Keratinocyte (primary cell): ENCODE measurements at places on chromosomes 2 and 18.

GRCh38 chr2:241726459-241726858 lies 8.0 kb upstream of the D2HGDH start:
- DNase-seq, result no peak

DNA sequence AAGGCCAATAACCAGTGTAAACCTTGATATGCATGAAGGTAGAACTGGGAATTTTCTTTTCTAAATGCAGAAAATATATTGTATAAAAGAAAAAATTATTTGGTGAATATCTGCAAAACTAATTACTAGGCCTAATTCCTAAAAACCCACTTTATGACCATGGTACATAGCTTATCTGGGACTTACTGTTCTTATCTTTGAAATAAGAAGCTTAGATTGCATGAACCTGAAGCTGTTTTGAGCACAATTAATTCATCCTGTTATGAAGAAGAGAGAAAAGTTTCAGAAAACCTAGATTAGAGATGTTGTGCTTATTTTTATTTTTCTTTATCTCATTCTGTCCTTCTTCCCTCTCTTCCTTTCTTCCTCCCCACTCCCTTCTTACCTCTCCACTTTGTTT lies 235.0 kb downstream of the GULP1 start:
- DNase-seq, result no peak

GRCh38 chr2:100814453-100814852 lies 5.5 kb upstream of the NPAS2 start:
- no peak for DNase-seq

- DNase-seq, result no peak
Observed at GRCh38 chr2:237599465-237600110, 9.1 kb upstream of the RAB17 start.

GRCh38 chr2:7706791-7707190 lies 789.6 kb downstream of the RNF144A start:
- no peak for DNase-seq

DNA sequence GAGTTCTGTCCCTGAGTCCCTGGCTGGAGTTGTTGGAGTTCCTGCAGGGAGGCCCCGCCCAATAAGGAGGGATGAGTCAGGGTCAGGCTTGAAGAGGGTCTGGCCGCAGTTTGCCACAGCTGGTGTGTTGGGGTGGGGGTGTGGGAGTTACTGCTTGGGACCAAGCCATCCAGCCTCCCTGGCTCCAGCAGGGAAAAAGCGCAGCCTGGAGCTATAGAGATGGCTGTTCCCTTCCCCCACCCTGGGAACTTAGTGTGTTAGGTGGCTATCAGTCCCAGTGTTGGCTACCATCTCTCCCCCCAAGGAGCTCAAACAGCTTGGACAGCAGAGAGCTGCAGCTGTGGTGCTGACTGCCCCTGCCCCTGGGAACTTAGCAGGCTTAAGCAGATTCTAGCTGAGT lies 13.2 kb upstream of the TANK start:
- no peak for DNase-seq

DNA sequence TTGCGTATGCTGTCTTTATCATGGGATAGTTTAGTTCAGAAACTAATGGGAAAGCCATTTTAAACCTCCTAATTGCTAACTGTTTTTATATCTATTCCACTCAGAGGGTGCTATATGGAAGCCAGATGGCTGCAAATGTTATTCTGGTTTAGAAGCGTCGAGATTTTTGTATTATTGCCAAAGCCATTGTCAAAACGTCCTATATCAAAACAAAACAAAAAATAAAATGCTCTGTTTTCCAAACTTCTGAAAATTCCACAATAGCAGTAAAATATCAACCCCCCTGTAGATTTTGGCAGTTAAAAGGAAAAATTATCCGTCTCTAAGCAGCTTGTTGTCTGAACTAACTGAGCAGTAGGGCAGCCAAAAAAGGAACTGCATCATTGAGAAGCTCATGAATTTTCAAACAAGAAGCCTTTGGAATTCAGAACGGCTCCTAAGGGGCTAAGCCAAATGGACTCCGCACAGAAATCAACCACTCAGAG lies 195.4 kb upstream of the CWC22 start:
- DNase-seq, result no peak

GRCh38 chr18:75173125-75173432 lies 35.9 kb downstream of the PTGR3 start:
- no peak for DNase-seq

DNA sequence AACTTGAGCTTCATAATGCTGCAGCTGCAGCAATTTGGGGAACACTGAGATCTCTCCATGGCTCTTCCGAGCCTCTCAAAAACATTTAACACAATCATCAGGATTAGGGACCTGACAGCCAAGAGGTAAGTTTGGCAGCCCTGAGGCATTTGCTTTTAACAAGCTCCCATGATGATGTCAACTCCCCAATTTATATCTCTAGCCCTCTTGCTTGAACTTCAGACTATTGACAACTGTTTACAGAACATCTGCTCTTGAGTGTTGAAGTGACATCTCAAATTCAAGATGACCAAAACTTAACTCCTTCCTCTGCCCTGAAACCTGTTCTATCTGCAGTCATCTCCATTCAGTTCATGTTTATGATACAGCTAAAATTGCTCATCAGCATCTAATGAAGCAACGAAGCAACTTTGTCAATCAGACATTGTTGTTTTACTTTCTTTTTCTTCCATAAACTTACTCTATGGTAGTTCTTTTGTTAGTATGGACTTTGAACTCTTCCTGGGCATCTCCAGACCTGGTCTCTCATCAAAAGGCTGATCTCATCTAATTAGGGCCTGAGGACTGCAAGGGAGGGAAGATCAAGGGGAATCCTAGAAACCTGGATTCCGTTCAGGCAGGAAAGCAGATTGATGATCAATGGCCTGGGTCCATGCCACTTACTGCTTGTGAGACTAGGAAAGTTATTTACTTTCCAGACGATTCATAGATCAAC lies 48.1 kb downstream of the SEMA4F start:
- DNase-seq, result no peak

- no peak for DNase-seq
Observed at GRCh38 chr18:26457611-26458353, 90.6 kb downstream of the KCTD1 start.

DNA sequence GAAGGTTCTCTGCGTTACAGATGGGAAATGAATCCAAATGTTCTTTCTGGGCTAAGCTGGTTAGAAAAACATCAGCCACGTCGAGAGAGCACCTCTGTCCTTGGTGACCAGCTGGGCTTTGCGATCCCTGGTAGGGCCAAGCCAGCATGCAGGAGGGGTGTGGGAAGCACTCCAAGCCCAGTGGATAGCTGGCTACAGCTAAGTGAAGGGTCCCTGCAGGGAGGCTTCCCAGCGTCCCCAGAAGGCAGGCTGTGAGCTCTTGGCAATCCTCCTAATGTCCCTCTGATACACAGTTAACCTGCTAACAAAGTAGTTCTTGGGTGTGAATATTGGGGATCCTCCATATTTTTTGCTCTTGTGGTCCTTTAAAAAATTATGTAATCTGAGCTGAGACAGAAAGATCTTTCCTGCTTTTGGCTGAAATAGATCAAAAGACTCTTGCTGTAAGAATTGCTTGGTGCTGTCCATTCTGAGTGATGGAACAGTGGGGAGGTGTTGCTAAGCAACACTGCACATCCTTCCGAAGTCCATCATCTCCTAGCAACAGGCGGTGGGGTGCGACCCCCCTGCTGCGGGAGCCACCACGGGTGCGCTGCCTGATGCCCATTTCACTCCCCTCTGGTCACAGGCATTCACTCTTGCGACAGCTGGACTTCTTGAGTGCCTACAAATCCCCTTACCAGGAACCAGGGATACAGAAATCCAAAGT lies 88.5 kb upstream of the UXS1 start:
- DNase-seq, result no peak

- DNase-seq, result peak; percentile 80
Observed at GRCh38 chr18:39946623-39947061, 2008.4 kb upstream of the PIK3C3 start.

GRCh38 chr2:144707736-144708326 lies 187.9 kb upstream of the ZEB2 start:
- no peak for DNase-seq

GRCh38 chr2:235391921-235392615 lies 101.8 kb upstream of the AGAP1 start:
- DNase-seq, result no peak

GRCh38 chr2:238566001-238566645 lies 139.4 kb downstream of the ASB1 start:
- no peak for DNase-seq

DNA sequence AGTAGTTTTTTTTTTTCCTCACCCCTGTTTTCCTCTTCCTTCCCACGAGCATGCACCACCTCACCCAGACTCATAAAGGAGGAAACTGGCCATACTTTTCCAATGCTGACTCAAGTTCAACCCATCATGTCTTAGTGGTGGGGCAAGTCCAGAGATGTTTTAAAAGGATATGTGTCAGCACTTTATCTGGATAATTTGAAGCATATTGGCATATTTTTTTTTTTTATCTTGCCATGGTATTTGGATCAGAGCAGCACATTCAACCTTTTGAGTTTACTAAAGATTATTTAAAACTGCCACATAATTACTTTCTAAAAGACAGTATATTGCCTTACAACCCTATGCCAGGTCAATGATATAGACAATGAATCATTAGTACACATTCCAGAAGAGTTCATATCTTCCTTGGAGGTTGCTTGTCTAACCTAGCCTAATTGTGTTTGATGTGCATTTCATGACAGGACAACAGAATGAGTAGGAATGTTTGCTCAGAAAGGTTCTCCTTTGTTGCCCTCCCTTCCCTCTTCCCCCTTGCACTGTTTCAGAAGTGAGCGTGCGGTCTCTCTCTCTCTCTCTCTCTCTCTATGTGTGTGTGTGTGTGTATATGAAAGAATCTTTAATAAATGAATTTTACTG lies 950.7 kb upstream of the FAM98A start:
- peak; percentile 77 for DNase-seq

- no peak for DNase-seq
Observed at GRCh38 chr18:50675043-50675442, 115.2 kb downstream of the MAPK4 start.

- DNase-seq, result peak; percentile 71
Observed at GRCh38 chr18:26487437-26487836, 60.9 kb downstream of the KCTD1 start.

GRCh38 chr18:13989199-13989598 lies 73.9 kb upstream of the MC2R start:
- no peak for DNase-seq

DNA sequence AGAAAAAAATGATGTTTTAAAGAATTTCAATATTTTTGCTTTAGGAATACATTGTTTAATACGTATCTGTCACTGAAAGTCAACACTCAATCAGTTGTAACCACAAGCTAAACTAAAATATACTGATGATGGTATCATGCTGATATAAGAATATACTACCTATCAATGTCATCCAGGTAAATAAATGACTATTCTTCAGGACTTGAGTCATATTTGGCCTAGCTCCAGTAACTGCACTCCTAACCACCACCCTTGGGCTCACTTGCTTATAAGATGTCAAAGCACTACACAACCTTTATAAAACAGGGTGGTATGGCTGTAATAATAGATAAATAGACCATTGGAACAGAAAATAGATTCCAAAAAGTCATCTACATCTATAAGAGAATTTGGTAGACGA lies 48.8 kb downstream of the RND3 start:
- peak; percentile 19 for DNase-seq

DNA sequence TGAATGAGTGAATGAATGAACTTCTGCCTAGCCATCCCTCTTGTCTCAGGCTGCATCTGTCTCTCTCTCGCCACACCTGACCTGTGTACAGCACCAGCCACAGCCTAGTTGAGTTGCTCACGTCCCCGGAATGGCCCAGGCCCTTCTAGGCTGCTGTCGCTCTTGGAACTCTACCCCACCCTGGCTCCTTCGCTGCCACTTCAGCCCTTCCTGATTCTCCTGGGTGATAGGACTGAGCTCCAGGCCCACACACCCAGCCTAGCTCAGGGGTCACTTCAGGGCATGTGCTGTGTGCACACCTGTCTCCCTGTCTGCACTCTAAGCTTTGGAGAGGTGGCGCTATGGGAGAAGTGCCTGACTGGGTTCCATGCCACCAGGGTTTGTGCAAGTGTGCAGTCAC lies 236.6 kb downstream of the GLI2 start:
- DNase-seq, result no peak

- DNase-seq, result no peak
Observed at GRCh38 chr2:223936862-223937326, 8.2 kb downstream of the WDFY1 start.

DNA sequence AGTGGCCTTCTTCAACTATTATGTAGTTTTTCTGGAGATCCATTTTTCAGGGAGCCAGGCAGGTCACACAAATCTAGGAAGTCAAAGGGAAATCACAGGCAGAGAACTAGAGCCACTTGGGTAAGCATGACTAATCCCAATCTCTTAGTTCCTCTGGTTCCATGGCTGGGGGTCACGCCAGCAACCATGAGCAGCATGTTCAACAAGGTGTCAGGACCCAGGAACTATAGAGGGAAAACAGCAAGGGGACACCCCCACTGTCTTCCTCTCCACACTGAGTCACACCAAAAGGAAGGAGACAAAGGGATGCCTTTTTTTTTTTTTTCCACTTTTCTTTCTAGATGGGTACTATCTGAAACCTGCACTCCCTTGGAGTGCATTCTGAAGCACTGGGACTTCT lies 250.9 kb downstream of the OTX1 start:
- DNase-seq, result no peak

DNA sequence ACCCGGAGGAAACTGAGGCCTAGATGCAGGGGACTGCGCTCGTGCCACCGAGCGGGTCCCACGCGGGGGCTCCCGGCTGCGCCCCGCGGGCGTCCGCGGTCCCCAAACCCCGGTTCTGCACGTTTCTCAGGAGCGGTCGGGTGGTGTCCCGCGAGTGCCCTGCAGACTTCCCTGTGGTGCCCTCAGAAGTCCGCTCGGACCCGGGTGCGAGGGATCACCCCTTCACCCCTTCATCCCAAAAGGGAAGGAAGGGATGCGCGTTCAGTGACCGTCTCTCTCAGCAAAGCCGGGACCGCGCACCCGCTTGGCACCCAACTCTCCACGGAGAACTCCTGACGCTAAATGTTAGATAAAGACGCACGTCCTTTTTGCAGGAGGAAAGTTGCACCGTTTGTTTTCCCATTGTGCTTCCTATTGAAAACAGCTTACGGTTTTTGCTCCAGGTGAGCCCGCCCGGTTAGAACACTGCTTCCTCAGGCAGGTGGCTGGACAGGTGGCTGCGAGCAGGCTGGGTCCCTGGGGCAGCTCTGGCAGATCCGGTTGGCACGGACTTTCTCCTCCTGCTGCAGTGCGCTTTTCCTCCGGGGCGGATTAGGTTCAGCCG lies 779 bp downstream of the DGKD start:
- DNase-seq, result no peak

- no peak for DNase-seq
Observed at GRCh38 chr2:133766164-133766832, 198.0 kb upstream of the NCKAP5 start.

DNA sequence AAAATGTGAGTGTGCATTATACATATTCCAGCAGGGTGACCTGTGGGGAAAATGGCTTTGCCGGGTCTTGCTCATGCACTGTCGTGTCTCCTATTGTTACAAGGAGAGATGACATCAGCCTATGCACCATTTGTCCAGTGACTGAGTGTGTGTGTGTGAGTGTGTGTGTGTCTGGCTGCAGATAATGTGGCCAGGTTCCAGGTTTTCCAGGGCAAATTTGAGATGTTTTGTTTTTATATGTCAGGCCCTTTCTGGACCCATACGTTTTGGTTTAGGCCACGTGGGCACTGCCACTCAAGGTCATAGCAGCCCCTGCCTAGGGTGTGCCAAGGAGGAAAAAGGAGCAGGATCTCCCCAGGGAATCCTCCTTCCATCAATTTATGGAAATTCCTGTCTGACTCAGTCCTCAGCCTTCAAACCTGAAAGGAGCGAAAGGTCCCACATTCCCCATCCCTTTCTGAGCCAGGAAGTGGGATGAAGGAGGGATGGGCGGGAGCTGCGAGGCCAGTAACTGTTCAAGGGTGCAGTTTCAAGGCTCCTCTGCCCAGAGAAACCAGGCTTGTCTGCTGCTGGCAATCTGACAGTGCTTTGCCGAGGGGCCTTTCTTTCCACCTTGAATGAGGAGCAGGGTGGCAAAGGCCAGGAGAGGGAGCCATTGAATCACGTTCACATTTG lies 93.0 kb upstream of the SMAD2 start:
- DNase-seq, result peak; percentile 65
